ENCODE measurements at places on chromosomes 7 and 10. TPM values are rescaled to one million over a fixed set of nuclear protein-coding genes. Genes with fewer than 3 reads are reported as not detected.

Gene TYW1B
- 3.4 TPM for total RNA-seq

Gene IGF2BP3
- total RNA-seq: 7.6 TPM

Gene ELFN1
- 36.8 TPM for total RNA-seq

Gene ARID5B
- total RNA-seq: 139 TPM

Gene SPDYE16
- total RNA-seq: not detected

Gene BLOC1S2
- total RNA-seq: 33.2 TPM

Gene TMEM236
- total RNA-seq: not detected

Gene ALOX5
- total RNA-seq: not detected

Gene C10orf71
- total RNA-seq: not detected

Gene HOXA9
- not detected for total RNA-seq

Gene SYNPO2L
- not detected for total RNA-seq

Gene GNGT1
- not detected for total RNA-seq

Gene BEND7
- 4.9 TPM for total RNA-seq

Gene CYP2W1
- total RNA-seq: not detected

Gene SKAP2
- 6.9 TPM for total RNA-seq

Gene ITIH5
- 1.1 TPM for total RNA-seq

Gene FRMD4A
- 12.1 TPM for total RNA-seq

Gene CHAT
- total RNA-seq: not detected

Gene NPFFR1
- not detected for total RNA-seq

Gene PLEKHS1
- total RNA-seq: 0.24 TPM

Gene CPN1
- not detected for total RNA-seq

Gene MMP21
- total RNA-seq: not detected

Gene PPP1R3A
- not detected for total RNA-seq

Gene IL6
- total RNA-seq: 20.2 TPM

All from hair follicle dermal papilla cell (primary cell).